ENCODE measurements at places on chromosomes 5 and 9. TPM values are rescaled to one million over a fixed set of nuclear protein-coding genes. Genes with fewer than 3 reads are reported as not detected.

GRCh38 chr9:132141344-132141947 lies 20.4 kb upstream of the NTNG2 start:
- peak; percentile 23 for DNase-seq

OR1N1 gene
- not detected for total RNA-seq

DNA sequence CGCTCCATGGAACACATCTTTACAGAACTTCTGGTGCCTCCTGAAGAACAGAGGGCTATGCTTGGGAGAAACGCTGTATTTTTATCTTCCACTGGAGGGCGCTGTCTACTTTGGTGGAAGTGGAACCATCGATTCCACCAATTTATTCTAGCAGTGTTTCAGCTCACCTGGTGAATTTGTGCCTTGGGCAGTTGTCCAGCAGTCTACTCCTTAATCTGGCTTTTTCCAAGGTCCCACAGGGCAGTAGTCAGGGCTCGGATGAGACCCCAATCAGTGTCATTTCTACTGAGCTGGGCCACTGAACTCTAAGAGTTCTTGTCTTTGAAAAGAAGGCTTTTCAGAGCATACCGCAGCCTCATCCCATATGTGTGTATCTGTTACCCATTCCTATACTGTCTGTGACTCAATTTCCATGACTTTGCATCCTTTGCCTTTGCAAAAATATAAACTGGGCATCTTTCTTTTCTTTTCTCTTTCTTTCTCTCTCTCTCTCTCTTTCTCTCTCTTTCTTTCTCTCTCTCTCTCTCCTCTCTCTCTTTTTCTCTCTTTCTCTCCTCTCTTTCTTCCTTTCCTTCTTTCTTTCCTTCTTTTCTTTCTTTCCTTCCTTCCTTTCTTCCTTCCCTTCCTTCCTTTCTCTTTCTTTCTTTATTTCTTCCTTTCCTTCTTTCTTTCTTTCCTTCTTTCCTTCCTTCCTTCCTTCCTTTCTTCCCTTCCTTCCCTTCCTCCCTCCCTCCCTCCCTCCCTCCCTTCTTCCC lies 138.4 kb upstream of the ZNF618 start:
- DNase-seq = peak; percentile 47

DNA sequence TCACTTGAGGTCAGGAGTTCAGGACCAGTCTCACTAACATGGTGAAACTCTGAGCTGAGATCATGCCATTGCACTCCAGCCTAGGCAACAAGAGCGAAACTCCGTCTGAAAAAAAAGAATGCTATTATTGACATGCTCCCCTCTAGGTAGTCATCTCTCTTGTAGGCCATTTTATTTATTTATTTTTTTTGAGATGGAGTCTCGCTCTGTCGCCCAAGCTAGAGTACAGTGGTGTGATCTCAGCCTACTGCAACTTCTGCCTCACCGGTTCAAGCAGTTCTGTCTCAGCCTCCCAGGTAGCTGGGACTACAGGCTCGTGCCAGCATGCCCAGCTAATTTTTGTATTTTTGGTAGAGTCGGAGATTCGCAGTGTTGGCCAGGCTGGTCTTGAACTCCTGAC lies 20.6 kb upstream of the NIM1K start:
- no peak for DNase-seq

- DNase-seq = peak; percentile 53
Observed at GRCh38 chr5:94433397-94434163, 184.8 kb downstream of the KIAA0825 start.

ERGIC1 gene
- 86.2 TPM for total RNA-seq

DNA sequence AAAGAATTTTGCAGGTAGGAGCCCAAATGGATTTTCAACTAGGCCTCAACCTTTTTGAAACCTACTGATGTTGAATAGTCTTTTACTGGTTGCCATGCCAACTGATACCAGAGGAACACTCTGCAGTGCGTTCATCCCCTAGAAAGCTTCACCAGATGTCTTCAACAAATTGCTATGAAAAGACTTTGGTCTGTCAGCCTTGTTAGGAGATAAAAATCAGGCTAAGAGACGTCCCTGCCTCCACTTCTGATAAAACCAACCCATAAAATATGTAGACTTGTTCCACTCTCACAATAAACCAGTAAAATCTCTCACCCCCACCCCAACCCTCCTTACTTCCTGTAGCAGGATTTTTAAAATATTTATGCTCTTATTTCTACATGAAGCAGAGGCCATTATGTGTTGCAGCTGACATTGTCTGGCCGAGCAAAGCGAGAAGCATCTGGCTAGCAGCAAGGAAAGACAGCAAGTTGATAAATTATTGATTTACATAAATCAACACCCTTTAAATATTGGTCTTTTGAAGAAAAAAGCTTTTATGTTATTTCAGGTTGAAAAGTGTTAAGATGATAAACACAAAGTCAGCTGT lies 428.7 kb downstream of the ISL1 start:
- no peak for DNase-seq

DNA sequence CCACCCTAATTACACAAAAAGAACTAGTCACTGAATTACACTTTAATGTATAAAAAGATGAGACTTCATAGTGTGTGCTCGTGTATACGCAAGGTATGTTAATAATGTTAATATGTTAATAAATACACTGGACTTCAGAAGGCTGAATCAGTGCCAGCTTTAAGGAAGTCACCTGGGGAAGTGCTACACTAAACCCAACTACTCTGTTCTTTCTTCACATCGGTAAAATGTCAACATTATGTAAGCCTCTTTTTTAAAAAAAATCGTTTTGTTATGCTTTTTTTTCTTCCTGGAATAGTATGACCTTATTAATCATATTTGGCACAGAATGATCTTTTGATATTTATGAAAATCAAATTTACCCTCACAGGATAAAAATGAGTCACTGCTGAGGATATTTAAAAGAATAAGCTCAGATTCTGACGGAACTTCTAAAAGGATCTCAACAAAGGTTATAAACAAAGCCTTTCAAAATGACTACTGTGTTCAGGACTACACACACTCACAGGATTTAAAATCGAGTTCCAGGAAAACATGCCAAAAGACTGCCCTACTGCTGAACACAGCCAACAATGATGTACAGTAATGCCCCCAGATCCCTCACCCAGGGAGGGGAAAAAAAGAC lies 75.9 kb downstream of the AUH start:
- DNase-seq = no peak

DNA sequence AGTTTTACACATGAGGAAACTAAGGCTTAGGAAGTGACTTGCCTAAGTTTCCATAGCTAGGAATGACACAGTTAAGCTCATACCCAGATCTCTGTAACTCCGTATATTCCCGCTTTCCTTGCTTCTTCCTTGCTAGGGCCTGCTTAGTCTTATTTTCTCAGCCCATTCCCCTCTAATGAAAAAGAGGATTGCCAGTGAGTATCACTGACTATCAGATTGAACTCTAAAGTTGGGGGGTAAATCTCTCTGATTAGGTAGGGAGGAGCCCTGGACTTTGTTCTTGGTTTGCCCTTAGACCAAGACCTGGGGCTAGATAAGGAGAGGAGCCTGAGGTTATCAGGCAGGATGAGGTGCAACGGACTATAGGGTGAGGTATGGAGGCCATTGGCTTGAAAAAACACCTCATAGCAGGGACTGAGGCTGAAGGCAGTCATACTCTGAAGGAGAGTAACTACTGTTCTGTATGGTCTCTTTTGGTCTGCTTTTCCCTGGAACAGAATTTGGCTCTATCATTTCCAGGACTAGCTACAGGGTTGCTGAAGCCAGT lies 2.5 kb downstream of the TRIM32 start:
- no peak for DNase-seq

DNA sequence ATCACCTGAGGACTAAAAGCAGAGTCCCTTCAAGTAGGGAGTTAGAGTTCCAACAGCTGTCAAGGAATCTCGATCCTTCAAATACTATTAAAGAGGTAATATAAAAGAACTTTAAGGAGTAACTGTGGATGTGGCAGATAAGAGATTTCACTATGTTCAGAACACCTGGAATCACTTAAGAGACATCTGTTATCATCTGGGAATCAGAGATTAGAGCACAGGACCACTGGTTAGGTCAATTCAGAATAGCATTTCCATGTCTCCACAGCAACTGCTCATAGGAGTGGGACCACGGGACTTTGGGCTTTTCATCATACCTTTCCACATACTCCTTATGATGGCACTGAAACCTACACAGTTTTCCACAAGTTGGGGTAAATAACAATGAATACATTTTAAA lies 216.6 kb downstream of the DENND1A start:
- no peak for DNase-seq

- DNase-seq = no peak
Observed at GRCh38 chr5:111535879-111536549, 23.7 kb upstream of the STARD4 start.

DNA sequence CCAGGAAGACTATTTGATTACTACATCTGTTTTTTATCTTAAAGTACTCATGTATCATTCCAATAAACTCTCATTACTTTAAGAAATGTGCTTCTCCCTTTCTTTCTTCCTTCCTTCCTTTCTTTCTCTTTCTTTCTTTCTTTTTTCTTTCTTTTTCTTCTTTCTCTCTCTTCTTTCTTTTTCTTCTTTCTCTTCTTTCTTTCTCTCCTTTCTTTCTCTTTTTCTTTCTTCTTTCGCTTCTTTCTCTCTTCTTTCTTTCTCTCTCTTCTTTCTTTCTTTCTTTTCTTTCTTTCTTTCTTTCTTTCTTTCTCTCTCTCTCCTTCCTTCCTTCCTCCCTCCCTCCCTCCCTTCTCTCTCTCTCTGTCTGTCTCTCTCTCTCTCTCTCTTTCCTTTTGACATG lies 298.6 kb upstream of the ANKH start:
- no peak for DNase-seq

UGT3A2 gene
- 0.12 TPM for total RNA-seq

LCN10 gene
- total RNA-seq = not detected

GRCh38 chr9:120904061-120904977 lies 22.3 kb downstream of the TRAF1 start:
- no peak for DNase-seq

C9 gene
- total RNA-seq = not detected

ARHGEF37 gene
- 0.81 TPM for total RNA-seq

GRCh38 chr5:136200130-136200529 lies 7.2 kb upstream of the SMIM32 start:
- DNase-seq = no peak

DNA sequence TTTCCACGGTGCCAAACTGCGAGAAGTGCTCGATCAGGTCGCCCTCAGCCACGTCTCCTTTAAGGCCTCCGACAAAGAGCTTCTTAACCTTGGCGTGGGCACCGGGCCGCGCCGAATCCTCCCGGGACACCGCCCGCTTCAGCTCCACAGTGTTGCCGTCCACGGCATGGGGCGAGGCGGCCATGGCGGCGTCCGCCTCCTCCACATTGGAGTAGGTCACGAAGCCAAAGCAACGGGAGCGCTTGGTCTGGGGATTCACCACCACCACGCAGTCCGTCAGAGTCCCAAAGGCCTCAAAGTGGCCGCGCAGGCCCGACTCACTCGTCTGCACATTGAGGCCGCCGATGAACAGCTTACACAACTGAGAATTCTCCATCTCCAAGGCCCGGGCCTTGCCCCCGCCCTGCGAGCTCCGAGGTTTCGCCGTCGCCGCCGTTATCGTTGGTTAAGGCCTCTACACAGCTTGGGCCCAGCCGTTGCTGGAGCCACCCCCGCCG lies 424 bp downstream of the HNRNPA0 start:
- DNase-seq = no peak

- DNase-seq = no peak
Observed at GRCh38 chr9:5557606-5558587, 47.6 kb downstream of the PDCD1LG2 start.

DNA sequence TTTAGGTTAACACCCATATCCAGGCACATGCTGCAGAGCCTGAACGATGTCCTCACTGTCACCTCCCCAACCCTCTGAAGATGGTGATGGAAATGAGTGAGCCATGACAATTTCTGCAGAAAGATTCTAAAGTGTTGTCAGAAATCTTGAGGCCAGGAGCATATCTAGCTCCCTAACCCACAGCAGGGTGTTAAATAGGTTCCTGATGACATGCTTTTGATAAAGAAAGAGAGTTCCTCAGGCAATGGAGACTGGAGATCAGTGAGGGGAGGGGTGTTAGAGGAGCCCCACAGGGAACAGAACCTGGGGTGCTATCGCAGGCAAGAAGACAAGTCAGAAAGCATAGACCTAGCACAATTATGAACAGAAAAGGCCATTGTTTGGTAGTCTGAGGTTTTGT lies 95.7 kb downstream of the ENC1 start:
- DNase-seq = no peak

DNA sequence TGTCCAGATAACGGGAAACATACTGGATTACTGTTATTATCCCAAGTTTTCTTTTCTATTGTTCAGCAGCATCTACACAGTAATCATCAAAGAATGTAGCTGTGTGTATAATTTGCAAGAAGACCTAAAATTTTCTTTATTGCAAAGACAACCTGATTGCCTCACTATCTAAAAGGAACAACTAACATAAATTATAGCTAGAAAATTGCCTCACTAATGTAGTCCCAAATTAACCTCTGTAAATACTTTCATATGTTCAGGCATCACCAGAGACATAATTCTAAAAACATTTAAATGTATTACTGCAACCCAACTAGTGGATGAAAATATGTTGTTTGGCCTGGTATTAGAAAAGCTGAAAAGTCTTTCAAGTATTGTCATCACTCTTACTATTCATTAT lies 275.4 kb downstream of the CDH12 start:
- DNase-seq = no peak

Measured in H4 (cell line).